ENCODE measurements at places on chromosomes 5 and 9. TPM values are rescaled to one million over a fixed set of nuclear protein-coding genes. Genes with fewer than 3 reads are reported as not detected.

DNA sequence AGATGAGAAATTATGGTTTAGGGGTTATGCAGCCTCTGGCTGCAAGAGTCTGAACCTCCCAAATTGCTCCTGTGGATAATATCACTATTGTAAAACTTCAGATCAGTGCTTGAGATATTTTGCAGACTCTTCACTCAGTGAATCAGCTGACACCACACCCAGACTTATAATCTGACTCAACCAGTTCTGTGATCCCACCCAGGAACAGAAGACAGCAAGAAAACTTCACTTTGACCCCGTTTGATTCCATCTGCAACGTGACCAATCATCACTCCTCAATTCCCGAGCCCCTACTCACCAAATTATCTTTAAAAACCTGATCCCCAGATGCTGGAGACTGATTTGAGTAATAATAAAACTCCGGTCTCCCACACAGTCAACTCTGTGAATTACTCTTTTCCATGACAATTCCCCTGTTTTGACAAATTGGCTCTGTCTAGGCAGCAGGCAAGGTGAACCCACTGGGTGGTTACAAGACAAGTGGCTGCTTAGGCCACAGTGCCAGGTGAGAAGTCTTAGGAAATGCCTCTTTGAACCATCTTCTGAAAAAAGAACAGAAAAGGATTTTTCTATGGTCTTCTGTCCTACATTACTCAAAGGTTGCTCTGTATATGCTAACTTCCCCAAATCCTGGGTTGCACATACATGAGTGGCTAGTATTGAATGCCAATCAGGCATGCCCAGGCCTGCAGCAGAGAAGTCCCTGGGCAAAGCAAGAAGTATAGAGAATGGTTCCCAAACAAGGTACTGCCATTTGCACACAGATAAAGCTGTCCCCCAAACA, 588.0 kb downstream of the PRELID2 start:
- H3K27ac ChIP-seq, result no peak overlapping the region
- H3K4me1 ChIP-seq, result no peaks in the 10 kb centered on the region
- DNase-seq, result no peak

- peaks cover 3% of the 10 kb centered on the region for H3K27me3 ChIP-seq
- H3K4me3 ChIP-seq, result no peak overlapping the region
- H3K4me1 ChIP-seq, result no peaks in the 10 kb centered on the region
- H3K36me3 ChIP-seq, result peaks cover 5% of the 10 kb centered on the region
- H3K27ac ChIP-seq, result no peak overlapping the region
Measured at GRCh38 chr9:114290561-114290986, 32.3 kb upstream of the ORM1 start.

GRCh38 chr9:126365780-126366179, 39.2 kb downstream of the MVB12B start:
- H3K4me1 ChIP-seq, result no peaks in the 10 kb centered on the region
- H3K36me3 ChIP-seq, result no peaks in the 10 kb centered on the region
- no peak overlapping the region for H3K27ac ChIP-seq

The MEGF9 gene
- total RNA-seq, result 5.0 TPM

DNA sequence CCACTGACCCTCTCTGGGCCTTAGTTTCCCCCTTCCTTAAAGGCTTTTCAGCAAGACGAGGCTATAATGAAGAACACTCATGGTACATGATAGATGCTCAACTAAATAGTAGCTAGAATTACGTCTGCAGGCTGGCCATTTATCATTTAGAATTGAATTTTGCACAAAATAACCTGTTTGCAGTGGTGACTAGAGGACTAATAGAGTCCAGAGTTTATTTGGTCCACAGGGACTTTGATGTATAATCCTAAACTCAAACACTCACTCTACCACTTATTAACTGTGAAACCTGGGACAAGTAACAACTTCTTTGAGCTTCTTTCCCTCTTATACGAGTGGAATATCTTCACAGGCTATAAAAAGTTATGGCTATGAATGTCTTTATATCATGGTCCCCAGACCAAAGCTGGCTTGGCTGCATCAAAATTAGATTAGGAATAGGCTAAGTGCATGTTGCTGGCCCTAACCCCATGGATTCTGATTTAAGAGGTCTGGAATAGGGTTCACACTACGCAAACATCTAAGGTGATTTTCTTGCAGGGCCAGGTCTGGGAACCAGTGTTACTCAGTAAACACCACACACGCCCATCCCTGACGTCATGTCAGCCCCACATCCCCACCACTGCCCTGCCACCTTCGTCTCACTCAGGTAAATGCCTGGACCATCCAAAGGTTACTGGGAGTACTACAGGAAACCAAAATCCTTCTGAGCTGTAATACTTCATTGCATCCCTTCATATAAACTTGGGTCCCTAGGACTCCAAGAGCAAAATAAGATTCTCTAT, 150.6 kb downstream of the FRMD3 start:
- no peaks in the 10 kb centered on the region for H3K36me3 ChIP-seq
- H3K4me1 ChIP-seq, result no peaks in the 10 kb centered on the region
- no peak for DNase-seq
- no peak overlapping the region for H3K27ac ChIP-seq
- H3K27me3 ChIP-seq, result no peaks in the 10 kb centered on the region
- H3K4me3 ChIP-seq, result no peak overlapping the region

DNA sequence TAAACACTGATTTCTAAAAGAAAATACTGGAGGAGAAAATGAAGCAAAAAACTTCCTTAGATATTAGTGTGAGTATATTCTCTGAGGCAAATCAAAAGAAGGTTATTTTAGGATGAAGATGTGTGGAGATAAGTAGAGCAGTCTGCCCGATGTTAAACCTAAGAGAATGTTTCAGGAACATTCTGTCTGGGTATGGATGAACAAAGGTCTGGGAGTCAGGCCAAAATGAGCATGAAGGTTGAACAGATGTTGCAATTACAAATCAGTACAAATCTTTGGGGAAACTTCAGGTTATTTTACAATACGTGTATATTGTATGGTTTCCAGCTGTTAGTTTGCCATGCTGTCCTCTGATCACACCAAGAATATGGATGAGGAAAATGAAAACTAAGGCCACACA, 14.4 kb upstream of the CEP78 start:
- H3K36me3 ChIP-seq, result no peaks in the 10 kb centered on the region
- peaks cover 13% of the 10 kb centered on the region for H3K27me3 ChIP-seq
- H3K4me3 ChIP-seq, result no peak overlapping the region
- DNase-seq, result no peak
- H3K27ac ChIP-seq, result no peak overlapping the region

GRCh38 chr9:17807613-17808282, 228.9 kb downstream of the SH3GL2 start:
- no peaks in the 10 kb centered on the region for H3K27me3 ChIP-seq
- no peaks in the 10 kb centered on the region for H3K36me3 ChIP-seq
- no peak for DNase-seq
- H3K4me3 ChIP-seq, result no peak overlapping the region
- H3K4me1 ChIP-seq, result no peaks in the 10 kb centered on the region
- H3K27ac ChIP-seq, result no peak overlapping the region

GRCh38 chr9:130185017-130185416, 12.8 kb downstream of the NCS1 start:
- no peaks in the 10 kb centered on the region for H3K4me1 ChIP-seq
- no peaks in the 10 kb centered on the region for H3K27me3 ChIP-seq
- DNase-seq, result no peak
- H3K36me3 ChIP-seq, result no peaks in the 10 kb centered on the region

The CLK4 gene
- total RNA-seq, result 21.9 TPM

- H3K27me3 ChIP-seq, result peaks cover 35% of the 10 kb centered on the region
- no peak overlapping the region for H3K4me3 ChIP-seq
- H3K27ac ChIP-seq, result no peak overlapping the region
- peaks cover 69% of the 10 kb centered on the region for H3K4me1 ChIP-seq
- DNase-seq, result no peak
- H3K36me3 ChIP-seq, result no peaks in the 10 kb centered on the region
Measured at GRCh38 chr9:4301971-4302427, 2.1 kb upstream of the GLIS3 start.

DNA sequence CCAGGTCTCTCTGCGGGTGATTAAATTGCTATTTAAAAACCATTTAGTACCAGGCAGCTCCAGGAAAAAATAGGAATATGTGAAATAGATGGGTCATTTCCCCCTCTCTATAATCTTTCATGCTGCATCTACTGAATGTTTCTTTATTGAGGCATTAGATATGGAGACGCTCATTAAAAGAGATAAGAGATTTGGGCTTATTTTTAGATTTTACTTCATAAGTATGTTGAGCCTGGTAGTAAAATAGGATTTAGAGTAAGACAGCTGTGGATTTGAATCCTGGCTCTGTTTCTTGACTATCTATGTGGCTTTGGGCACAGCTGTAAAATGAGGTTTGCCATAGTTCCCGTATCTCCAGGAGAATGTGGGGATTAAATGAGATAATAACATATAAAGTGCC, 451.0 kb upstream of the GRIA1 start:
- no peaks in the 10 kb centered on the region for H3K36me3 ChIP-seq
- H3K27ac ChIP-seq, result no peak overlapping the region
- no peaks in the 10 kb centered on the region for H3K4me1 ChIP-seq

The CCL19 gene
- total RNA-seq, result not detected

- no peak for DNase-seq
- H3K4me1 ChIP-seq, result no peaks in the 10 kb centered on the region
- H3K27me3 ChIP-seq, result peaks cover 4% of the 10 kb centered on the region
- H3K36me3 ChIP-seq, result no peaks in the 10 kb centered on the region
- H3K27ac ChIP-seq, result no peak overlapping the region
- no peak overlapping the region for H3K4me3 ChIP-seq
Measured at GRCh38 chr9:74519419-74519818, 22.3 kb downstream of the RORB start.

- H3K27ac ChIP-seq, result no peak overlapping the region
- DNase-seq, result no peak
- no peaks in the 10 kb centered on the region for H3K27me3 ChIP-seq
Measured at GRCh38 chr9:28774433-28775235, 1201.4 kb upstream of the C9orf72 start.

GRCh38 chr9:95481000-95481399, 35.8 kb downstream of the PTCH1 start:
- no peaks in the 10 kb centered on the region for H3K36me3 ChIP-seq
- H3K27ac ChIP-seq, result no peak overlapping the region
- DNase-seq, result no peak
- no peak overlapping the region for H3K4me3 ChIP-seq
- H3K27me3 ChIP-seq, result peaks cover 9% of the 10 kb centered on the region

The UBTD2 gene
- 6.6 TPM for total RNA-seq

The CD74 gene
- 445 TPM for total RNA-seq

GRCh38 chr5:116529615-116530014, 45.0 kb downstream of the SEMA6A start:
- no peaks in the 10 kb centered on the region for H3K27me3 ChIP-seq
- H3K4me3 ChIP-seq, result no peak overlapping the region
- H3K27ac ChIP-seq, result no peak overlapping the region
- no peak for DNase-seq
- H3K4me1 ChIP-seq, result no peaks in the 10 kb centered on the region

- no peaks in the 10 kb centered on the region for H3K4me1 ChIP-seq
- no peak overlapping the region for H3K27ac ChIP-seq
- no peaks in the 10 kb centered on the region for H3K27me3 ChIP-seq
- H3K4me3 ChIP-seq, result no peak overlapping the region
- DNase-seq, result no peak
- no peaks in the 10 kb centered on the region for H3K36me3 ChIP-seq
Measured at GRCh38 chr9:110602281-110602680, 22.7 kb upstream of the SVEP1 start.

The TMEM174 gene
- not detected for total RNA-seq

DNA sequence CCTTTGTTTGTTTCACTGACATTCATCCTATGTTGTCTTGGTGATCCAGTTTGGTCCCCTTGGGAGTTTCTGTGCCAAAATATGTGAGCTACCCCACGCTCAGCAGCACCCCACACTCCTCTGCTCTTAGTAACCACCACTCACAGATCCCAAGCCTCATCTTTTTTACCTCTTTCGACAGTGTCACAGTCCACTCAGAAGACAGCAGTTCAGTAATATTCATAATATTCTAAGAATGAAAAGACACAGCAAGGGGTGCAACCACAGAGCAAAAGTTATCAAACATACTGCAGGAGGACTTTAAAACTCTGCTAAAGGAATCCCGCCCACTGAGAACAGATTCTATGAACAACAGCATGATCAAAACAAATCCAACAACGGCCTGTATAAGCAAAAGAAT, 28.2 kb downstream of the RNF130 start:
- H3K4me1 ChIP-seq, result no peaks in the 10 kb centered on the region
- H3K36me3 ChIP-seq, result no peaks in the 10 kb centered on the region
- no peak overlapping the region for H3K27ac ChIP-seq
- H3K27me3 ChIP-seq, result no peaks in the 10 kb centered on the region
- H3K4me3 ChIP-seq, result no peak overlapping the region
- DNase-seq, result no peak

The LCN9 gene
- total RNA-seq, result not detected

- H3K4me3 ChIP-seq, result no peak overlapping the region
- H3K36me3 ChIP-seq, result no peaks in the 10 kb centered on the region
- no peak overlapping the region for H3K27ac ChIP-seq
Measured at GRCh38 chr5:123098767-123099513, 9.9 kb downstream of the PRDM6 start.

DNA sequence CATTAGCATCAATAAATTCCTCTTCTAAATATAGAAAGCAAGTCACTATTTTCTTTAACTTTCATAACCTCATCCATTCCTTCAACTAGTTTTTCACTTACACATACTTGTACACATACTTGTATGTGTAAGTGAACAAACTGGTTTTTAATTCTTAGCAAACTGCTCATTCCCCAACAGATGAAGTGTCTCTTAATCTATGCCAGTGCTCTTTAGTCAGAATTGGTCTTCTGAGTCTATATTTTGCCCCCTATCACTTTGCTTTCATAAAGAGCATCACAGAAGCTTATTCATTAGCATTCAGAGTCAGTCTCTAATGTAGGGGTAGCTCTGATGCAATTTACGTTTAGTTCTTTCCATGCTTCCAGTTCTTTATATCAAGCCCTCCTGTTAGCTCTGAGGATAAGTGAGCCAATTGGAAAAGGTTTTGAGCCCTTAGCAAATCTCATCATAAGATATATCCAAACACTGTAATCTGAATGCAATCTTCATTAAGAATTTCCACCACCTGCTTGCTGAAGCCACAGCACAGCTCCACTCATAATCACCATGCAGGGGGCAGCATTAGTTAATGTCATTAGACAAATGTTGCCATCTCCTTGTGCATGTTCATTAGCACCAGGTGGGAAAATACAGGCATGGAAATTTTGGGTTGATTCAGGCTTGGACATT, 178.5 kb upstream of the SLC24A2 start:
- H3K27ac ChIP-seq, result no peak overlapping the region
- no peak for DNase-seq
- peaks cover 2% of the 10 kb centered on the region for H3K4me1 ChIP-seq
- H3K27me3 ChIP-seq, result peaks cover 13% of the 10 kb centered on the region
- no peaks in the 10 kb centered on the region for H3K36me3 ChIP-seq

The MLLT3 gene
- total RNA-seq, result 24.9 TPM

The ANKRA2 gene
- total RNA-seq, result 19.6 TPM

The KIAA0825 gene
- total RNA-seq, result 0.62 TPM

DNA sequence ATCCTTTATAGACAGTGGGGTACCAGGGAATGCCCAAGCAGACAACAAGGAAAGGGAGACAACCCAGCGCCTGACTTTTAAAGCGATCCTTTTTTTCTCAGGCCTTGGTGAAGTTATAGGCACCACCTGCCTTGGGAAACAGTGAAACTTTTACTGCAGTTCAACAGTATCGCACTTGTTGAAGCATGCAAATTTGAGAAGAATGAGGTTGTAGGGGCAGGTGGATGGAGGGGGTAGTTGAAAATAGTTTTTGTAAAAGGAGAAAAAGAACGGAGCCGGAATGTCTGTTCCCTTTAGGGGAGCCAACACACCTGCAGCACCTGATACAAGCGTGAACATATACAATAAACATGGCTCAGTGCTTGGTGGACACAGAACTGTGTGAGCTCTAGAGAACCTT, 190.2 kb upstream of the NR3C1 start:
- DNase-seq, result no peak
- peaks cover 3% of the 10 kb centered on the region for H3K36me3 ChIP-seq
